Bronchial smooth muscle cell (primary cell): ENCODE measurements at places on chromosomes 2 and 18. TPM values are rescaled to one million over a fixed set of nuclear protein-coding genes. Genes with fewer than 3 reads are reported as not detected.

The ALKAL2 gene
- not detected in 2 replicates for total RNA-seq

The LAMA1 gene
- total RNA-seq: 1.5 and 5.8 TPM in 2 replicates

The EML6 gene
- total RNA-seq: 0.17 and 0.63 TPM in 2 replicates

The NEU4 gene
- 0.16 and 0.17 TPM in 2 replicates for total RNA-seq

The ASPRV1 gene
- total RNA-seq: 0.32 and 0.43 TPM in 2 replicates

The CSRNP3 gene
- total RNA-seq: 1.9 and 2.0 TPM in 2 replicates

The ARHGAP25 gene
- 0.09 and 0.47 TPM in 2 replicates for total RNA-seq

The RUFY4 gene
- not detected in 2 replicates for total RNA-seq

The TPRKB gene
- total RNA-seq: 19.1 and 19.5 TPM in 2 replicates

The UGT1A1 gene
- total RNA-seq: not detected in 2 replicates

The LYG1 gene
- total RNA-seq: 0.16 and 0.34 TPM in 2 replicates

The MATN3 gene
- 0.77 and 1.6 TPM in 2 replicates for total RNA-seq

The CDCA7 gene
- total RNA-seq: 0.95 and 2.3 TPM in 2 replicates

The SLC9A4 gene
- not detected in 2 replicates for total RNA-seq
